ENCODE measurements at places on chromosomes 12 and 14.

DNA sequence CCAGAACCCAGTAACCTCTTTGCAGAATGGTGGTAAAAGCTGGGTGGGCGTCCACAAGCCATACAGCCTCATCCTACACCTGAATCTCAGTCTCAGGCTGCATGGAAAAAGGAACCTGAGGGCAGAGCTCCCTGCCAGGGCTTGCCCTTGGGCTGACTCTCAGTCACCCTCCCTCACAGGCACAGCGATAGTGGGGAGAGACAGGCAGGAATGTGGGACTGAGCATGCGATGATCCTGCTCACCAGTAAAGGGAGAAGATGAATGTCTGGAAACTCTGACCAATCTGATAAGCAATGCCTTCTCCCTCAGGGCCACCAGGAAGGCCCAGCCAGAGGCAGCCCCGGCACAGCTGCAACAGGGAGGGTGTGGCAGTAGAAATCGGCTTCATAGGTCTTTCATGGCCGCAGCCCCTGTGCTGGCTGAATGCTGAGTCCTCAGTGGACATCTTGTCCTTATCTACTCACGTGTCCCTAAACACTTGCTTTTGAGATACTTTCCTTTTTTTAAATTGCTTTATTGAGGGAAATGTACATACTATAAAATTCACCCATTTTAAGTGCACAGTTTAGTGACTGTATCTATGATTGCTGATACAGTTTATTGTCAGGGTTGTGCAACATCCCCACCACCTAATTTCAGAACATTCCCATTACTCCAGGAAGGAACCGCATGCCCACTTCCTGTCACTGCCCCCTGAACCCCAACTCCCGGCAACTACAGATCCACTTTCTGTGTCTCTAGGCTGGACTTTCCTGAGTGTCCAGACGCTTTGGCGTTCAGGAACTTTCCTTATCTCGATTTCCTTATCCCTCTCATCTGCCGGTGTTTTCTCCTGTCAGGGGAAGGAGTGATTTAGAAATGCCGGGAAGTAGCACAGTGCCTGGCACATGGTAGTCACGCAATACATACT is 258.1 kb downstream of the PCNX1 start:
- DNase-seq, result no peak

DNA sequence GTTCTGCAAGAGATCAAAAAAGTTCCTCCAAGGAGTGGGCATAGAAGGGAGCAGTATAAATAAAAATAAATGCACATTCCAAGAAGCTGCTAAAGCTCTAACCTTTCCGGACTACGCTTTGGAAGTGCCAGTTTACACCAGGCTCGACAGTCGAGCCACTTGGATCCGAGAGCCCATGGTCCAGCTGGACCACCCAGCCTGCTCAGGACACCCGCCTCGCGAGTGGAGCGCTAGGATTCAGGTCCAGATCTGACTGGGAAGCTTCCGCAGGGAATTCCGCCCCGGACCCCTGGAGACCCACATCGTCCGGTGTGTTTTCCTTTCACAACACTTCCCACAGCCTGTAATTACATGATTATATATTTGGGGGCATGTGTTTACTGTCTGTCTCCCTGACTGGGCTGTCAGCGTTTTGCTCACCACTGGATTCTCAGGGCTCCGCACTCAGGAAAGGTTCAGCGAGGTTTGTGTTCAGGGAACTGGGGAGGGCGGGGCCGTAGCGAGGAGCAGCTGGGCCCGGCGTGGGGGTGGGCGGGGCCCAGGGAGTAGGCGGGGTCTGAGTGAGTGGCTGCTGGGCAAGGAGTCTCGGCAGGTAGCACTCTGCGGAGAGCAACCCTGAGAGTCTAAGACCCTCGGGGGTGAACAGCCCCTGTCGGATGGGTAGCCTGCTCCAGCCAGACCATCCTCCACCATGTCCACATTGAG is 52.3 kb upstream of the TMEM263 start:
- DNase-seq, result peak; percentile 36

- DNase-seq, result no peak
Observed at GRCh38 chr14:71891970-71892369, 40.3 kb upstream of the RGS6 start.

- DNase-seq, result no peak
Observed at GRCh38 chr12:3601461-3602150, 110.6 kb downstream of the PRMT8 start.

GRCh38 chr14:53062856-53063255 is 90.3 kb downstream of the DDHD1 start:
- DNase-seq, result no peak

GRCh38 chr14:52551696-52552062 is 626 bp downstream of the TXNDC16 start:
- peak; percentile 54 for DNase-seq

- peak; percentile 6 for DNase-seq
Observed at GRCh38 chr12:76346798-76347420, 1.3 kb downstream of the BBS10 start.

DNA sequence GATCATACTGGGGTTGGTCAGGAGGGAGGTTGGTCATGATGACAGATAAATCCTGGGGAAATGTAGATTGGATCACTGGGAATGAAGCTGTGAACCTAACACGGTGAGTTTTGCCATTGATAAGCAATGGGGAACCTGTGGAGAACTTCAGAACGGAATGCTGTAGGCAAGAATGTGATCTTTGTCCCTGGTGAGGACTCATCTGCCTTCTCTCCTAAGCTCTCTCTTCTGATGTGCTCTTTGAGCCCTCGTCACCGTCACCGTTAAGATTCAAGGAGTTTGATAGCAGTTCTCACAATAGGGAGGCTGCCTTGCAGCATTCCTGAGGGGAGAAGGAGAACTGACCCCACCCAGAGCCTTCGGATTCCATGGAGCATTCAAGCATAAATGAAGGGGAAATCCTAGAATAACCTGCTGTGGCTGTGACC is 217.6 kb downstream of the ANO6 start:
- no peak for DNase-seq

DNA sequence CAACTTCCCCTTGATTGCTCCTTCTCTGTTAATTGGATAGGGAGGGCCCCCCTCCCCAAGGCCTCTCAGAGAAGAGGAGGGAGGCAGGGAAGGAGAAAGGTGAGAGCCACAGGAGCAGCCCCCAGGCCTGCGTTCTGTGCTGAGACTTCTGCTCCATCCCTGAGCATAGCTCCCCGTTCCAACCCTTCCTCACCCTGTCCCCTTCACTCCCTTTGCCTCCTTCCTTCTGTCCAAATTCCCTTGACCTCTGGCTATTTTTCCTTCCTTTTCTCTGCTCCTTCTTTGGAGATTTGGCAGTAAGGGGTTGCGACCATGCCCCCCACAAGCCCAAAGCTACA is 788 bp upstream of the ASIC1 start:
- DNase-seq, result no peak

GRCh38 chr12:71938728-71939385 is at the start of gene TPH2:
Gene TPH2 (plus strand): TSS chr12:71938845. CDS start chr12:71938987, 142 bp downstream.
- no peak for DNase-seq

DNA sequence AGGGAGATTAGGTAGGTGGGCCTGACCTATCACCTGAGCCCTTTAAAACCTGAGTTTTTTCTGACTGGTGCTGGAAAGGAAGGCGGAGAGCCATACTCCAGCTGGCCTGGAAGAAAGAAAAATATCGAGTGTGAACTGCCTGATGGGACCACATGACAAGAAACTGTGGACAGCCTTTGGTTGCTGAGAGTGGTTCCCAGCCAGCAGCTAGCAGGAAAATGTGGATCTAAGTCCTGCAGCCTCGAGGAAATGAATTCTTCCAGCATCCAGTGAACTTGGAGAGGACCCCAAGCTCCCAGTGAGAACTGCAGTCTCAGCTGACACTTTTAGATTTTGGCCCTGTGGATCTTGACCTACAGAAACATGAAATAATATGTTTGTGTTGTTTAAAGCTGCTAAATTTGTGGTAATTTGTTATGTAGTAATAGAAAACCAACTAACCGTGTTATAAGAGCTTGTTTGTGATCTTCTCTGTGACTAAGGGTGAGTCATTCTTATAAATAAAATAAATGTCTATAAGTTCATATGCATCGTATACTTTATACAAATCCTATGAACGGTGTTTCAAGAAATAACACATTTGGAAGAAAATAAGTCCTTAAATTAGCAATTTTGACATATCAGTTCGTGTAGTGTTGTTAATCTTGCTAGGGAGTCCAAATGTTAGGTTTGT is 359.6 kb downstream of the BMP4 start:
- DNase-seq, result no peak
